CD4-positive, alpha-beta T cell treated with Interferon alpha-2 for 1 hour (primary cell): ENCODE measurements at places on chromosomes 5 and 9.

- no peak for DNase-seq
Measured at GRCh38 chr9:29751226-29751625, 2177.9 kb upstream of the C9orf72 start.

- no peak for DNase-seq
Measured at GRCh38 chr5:61631438-61631941, 299.4 kb downstream of the ZSWIM6 start.

DNA sequence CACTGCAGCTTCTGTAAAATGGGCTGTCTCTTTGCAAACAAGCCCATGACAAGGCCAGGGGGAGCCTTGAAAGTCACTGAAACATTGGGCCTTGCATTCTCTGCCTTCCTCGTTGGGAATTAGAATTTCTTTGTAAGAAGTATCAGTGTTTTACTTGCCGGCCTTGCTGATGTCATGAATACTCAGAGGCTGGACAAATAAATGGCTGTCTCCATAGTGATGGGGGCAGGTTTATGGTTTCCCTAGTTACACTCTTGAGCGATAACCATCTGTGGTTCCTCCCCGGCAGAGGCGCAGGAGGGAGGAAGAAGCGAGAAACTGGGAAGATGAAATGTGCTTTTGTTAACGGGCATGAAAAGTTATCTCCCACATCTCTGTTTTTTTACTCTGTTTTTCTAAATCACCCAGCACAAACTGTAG lies 272.7 kb upstream of the PANK3 start:
- peak; percentile 67 for DNase-seq

GRCh38 chr9:130579738-130580463 lies 524 bp downstream of the FUBP3 start:
- DNase-seq = no peak

- DNase-seq = no peak
Measured at GRCh38 chr9:89493181-89493580, 4.7 kb downstream of the SEMA4D start.

DNA sequence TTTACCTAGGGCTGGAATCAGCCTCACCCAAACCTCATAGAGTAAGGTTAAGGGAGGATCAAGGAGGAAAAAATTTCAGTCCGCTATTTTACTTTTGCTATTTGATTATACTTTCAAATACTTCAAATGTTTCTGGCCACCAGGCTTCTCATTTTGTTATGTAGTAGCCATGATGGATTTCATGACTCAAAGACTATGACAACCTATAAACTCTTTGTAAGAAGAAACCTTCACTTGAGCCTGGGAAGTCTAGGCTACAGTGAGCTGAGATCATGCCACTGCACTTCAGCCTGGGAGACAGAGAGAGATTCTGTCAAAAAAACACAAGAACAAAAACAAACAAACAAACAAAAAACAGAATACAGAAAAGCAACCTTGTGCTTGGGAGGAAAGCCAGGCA lies 293.6 kb upstream of the TNC start:
- DNase-seq = no peak

DNA sequence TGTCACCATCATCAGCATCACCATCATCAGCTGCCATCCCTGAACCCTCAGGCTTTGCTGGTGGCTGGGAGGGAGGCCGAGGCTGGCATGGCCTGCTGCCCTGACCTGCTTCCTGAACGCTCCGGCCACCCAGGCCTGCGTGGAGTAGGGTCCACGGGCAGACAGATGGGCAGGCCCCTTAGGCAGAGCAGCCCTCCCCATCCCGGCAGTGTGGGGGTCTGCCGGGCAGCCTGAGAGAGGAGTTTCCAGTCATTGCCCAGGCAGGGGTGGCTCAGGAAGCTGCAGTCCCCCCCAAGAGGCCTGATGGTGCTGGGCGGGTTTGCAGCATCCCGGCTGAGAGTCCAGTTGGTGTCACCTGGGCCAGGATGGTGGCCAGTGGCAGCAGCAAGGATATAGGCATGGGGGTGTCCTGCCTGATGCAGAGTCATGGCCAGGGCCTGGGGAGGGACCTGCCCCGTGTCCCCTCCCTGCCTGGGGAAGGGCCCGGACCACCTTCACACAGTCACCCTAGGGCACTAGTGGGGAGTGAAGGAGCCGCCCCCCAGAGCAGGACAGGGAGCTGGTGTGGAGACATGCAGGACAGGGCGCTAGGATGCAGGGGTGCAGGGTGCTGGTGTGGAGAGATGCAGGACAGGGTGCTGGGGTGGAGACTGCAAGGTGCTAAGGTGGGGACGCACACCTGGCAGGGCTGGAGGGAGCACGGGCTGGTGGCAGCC lies 7.7 kb upstream of the EGFL7 start:
- no peak for DNase-seq

GRCh38 chr5:110323357-110323756 lies 403.1 kb downstream of the TMEM232 start:
- no peak for DNase-seq

- no peak for DNase-seq
Measured at GRCh38 chr9:72207278-72207677, 58.0 kb downstream of the GDA start.

- peak; percentile 9 for DNase-seq
Measured at GRCh38 chr5:143554187-143554717, 150.8 kb upstream of the NR3C1 start.

GRCh38 chr9:5756633-5757032 lies 76.3 kb downstream of the ERMP1 start:
- no peak for DNase-seq

DNA sequence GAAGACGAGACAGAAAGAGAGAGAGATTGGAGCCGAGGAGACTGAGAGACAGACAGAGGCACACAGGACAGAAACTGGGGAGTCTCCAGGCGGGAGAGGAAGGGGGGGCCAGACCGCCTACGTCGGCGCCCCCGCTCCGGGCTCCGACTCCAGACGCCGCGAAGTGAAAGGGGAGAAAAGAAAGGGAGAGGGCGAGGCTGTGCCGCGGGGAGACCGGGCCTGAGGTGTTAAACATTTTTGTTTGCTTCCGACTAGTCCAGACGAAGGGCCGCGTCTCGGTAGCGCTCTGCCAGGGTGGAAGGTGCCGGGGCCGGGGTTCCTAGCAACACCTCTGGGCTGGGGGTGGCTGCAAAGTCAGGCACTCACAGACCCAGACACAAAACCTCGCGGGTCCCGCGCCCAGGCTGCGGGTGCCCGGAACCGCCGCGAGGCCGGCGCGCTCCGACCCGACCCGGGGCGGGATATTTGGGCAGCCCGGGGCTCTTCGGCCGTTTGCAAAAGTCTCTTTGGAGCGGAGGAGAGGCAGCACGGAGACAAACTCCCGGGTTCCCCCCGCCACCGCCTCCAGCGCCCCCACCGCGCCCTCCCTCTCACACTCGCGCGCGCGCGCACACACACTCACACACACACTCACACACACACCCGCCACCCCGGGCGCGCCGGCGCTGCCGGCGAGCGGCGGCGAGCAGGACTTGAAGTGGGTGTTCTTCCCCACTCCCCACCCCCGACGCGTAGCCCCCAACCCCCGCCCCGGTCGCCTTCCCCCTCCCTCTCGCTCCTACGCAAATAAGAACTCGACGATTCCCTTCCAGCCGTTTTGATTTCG lies 626 bp upstream of the FST start:
- no peak for DNase-seq

- DNase-seq = no peak
Measured at GRCh38 chr9:98288881-98289280, 33.4 kb upstream of the TBC1D2 start.

- DNase-seq = no peak
Measured at GRCh38 chr5:28397502-28397941, 1359.1 kb upstream of the CDH9 start.

DNA sequence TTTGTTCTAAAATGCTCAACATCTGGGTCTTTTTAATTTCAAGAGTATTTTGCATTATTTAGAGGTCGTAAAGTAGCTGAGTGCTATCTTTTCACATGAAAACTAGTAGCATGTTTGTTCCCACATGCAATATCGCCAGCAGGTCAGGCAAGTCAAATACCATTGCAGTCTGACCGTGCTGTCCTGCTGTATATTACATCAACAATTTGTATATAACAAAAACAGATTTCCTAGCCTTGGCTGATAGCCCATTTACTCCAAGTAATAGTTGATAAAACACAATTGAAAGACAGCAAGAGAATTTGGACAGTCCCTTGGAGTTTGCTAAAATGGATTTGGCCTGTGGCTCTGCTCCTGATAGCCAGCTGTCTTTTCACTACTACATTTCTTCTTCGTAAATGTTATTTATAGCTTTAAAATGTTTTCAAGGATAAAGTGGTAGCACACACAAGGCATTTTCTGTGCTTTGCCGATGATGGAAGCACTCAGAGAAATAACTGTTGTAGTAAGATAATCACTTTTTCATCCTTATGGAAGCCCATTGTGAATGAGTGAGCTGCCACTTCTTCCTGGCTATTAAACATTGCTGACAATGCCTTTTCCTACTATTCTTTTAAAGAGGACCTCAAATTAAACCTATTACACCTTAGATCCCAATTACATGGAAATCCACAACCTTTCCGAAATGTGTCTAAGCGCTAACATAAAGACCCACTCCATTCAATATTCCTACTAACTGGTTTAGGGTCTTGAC lies 992.1 kb downstream of the MAT2B start:
- no peak for DNase-seq

- no peak for DNase-seq
Measured at GRCh38 chr5:115673596-115673995, 47.8 kb upstream of the TMED7 start.

GRCh38 chr5:43309122-43309521 lies 4.1 kb downstream of the HMGCS1 start:
- DNase-seq = no peak

DNA sequence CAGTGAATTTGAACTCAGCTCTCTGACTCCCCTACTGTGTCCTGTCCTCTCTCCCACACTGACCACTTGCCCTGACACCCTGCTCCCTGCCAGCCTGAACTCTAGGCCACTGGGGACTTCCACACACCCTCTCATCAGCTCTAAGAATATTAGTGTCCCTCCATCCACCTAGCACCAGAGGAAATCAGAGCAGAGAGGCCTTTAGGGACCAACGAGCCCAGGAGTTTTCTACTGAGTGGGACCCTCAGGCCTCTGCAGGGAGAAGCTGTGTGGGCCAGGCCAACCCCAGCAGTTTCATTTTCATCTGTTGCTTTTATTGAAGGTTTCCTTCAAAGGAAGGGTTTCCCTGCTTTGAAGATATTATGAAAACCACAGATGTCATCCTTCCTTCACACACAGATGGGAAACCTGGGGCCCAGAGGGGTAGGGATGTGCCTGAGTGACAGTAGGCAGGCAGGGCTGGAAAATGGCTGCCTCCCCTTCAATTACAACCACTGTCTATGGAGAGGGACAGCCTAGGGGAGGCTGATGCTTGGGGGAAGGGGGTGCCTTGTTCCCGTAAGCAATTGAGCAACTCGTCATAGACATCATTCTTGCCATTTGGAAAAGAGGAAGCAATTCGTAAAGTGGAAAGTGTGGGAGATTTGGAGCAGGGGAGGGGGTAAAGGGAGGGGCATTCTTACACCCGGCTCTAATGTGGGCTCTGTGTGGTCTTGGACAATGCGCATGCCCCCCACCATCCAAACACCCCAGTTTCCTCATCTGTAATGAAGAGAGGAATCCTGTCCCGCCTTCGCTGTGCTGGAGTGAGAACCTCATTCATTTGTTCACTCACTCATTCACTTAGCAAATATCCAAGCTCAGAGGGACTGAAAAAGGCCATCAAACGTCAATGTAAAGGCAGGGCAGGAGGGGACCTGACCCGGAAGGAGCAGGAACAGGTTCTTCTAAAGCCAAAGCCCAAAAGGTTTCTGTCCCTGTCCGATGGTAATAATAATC lies 3.9 kb downstream of the GLIPR2 start:
- peak; percentile 65 for DNase-seq

GRCh38 chr5:125612181-125612721 lies 811.0 kb upstream of the GRAMD2B start:
- no peak for DNase-seq

DNA sequence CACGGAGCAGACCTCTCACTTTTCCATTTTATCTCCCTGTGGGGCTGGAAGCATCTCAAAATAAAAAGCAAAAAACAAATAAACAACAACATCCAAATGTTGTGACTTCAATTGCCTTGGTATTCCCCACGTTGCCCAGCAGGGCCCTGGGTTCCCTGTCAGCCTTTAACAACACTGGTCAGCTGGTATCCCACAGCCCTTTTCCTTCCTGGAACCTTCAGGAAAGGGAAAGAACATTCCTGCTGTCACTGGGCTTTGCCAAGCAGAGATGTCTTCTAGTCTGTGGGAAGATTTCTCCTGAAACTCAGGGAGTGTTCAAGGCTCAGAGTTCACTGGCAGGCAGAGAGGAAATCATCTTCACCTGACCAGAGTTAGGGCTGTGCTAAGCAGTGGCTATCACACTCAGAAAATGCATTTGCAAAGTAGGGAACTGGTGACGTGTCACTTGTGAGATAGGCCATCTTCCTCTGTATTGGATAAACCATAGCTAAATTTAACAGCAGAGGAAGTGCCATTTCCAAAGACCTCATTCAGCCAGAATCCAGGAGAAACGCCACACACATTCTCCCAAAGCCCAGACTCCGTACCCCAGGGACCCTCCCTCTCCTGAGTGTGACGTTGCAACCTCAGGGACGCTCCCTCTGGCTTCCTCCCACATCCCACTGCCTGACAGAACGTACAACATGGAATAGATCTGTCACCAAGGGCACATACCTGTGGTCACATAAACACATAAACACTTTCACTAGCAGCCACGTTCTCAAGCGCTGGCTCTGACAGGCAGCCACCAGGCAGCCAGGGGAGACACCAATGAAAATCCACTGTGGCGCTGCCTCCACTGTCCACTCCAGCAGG lies 274.0 kb upstream of the DAPK1 start:
- DNase-seq = no peak

DNA sequence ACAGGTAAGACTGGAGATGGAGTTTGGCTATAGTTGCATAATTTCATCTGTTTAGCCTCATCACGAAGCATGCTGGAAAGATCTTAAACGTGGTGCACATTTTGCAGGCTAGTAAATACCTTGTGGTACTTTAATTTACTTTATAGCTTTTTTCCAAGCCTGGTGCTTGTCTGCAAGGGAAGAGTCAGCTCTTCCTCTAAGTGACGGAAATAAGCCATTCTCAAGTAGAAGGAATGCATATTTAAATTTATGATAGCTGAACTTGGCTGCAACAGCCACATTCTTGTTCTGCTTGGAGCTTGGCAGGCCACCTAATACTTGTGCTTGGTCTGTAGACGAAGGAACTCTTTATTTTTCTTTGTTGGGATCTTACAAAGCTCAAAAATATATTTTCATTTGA lies 188.0 kb upstream of the PIK3R1 start:
- no peak for DNase-seq
